Right lobe of liver (tissue), 6 donors: ENCODE measurements at places on chromosomes 6 and 20. TPM values are rescaled to one million over a fixed set of nuclear protein-coding genes. Genes with fewer than 3 reads are reported as not detected.
A peak's percentile ranks its signal among the peaks of the same experiment; 100 is the strongest.

DNA sequence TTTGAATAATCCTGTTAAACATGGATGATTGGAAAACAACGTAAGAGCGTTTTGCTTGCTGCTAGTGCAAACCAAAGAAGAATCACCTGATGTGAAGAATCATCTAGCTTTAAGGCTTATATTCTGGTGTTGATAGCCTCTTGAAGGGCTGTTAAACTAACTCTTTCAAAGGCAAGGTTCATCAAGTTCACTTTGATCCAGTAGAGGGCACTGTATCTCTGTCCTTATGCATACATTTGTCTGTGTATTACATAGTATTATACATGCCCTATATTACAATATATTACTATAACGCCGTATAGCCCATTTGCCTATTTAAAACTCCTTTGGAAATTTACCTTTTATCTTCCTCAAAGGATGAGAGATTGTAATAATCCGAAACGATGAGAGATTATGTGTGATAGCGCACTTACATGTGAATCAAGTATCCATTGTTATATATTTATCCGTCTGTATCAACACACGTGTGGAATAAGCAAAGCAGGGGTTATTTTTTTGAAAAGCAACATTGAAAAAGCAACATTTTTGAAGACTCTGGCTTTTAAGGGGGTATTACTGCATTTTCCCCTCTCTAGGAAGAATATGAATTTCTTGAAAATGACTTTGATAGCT, 50.8 kb upstream of the NRN1 start:
- DNase-seq, result no peak

The BPIFA3 gene
- not detected for total RNA-seq

The SPATS1 gene
- not detected for total RNA-seq

The FAM162B gene
- 0.46 TPM for total RNA-seq

GRCh38 chr20:59932616-59933295, 681 bp downstream of the SYCP2 start:
- DNase-seq, result no peak

The GRIK2 gene
- 0.09 TPM for total RNA-seq

- no peak for DNase-seq
Measured at GRCh38 chr6:43223175-43223574, 6.1 kb downstream of the DNPH1 start.

The SASH1 gene
- total RNA-seq, result 18.0 TPM

The OSBPL2 gene
- 21.1 TPM for total RNA-seq

GRCh38 chr6:117078624-117079023, 186.7 kb upstream of the VGLL2 start:
- no peak for DNase-seq

DNA sequence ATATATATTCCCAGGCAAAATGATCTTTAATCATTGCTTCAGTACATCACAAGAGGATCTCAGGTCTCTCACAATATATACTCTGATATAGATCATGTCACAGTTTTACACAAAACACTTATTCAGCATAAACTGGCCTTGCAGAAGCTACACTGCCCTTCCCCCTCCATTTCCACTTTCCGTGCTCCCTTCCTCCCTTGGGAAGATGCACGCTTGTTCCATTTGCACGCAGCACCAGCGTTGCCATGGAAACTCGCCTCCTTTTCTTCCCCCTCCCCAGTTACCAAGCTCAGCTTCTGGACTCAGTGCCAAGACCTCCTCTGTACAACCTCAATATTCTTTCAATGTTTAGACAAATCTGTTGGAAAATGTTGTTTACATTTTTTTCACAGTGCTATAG, 154.6 kb downstream of the RFPL4B start:
- DNase-seq, result no peak

- DNase-seq, result no peak
Measured at GRCh38 chr6:84213217-84213616, 14.2 kb downstream of the CEP162 start.

- DNase-seq, result no peak
Measured at GRCh38 chr6:1496092-1496491, 106.7 kb downstream of the FOXF2 start.

The ZBTB46 gene
- 2.5 TPM for total RNA-seq

- no peak for DNase-seq
Measured at GRCh38 chr20:36541768-36542488, 609 bp downstream of the MYL9 start.

The SLC22A3 gene
- total RNA-seq, result 34.3 TPM

DNA sequence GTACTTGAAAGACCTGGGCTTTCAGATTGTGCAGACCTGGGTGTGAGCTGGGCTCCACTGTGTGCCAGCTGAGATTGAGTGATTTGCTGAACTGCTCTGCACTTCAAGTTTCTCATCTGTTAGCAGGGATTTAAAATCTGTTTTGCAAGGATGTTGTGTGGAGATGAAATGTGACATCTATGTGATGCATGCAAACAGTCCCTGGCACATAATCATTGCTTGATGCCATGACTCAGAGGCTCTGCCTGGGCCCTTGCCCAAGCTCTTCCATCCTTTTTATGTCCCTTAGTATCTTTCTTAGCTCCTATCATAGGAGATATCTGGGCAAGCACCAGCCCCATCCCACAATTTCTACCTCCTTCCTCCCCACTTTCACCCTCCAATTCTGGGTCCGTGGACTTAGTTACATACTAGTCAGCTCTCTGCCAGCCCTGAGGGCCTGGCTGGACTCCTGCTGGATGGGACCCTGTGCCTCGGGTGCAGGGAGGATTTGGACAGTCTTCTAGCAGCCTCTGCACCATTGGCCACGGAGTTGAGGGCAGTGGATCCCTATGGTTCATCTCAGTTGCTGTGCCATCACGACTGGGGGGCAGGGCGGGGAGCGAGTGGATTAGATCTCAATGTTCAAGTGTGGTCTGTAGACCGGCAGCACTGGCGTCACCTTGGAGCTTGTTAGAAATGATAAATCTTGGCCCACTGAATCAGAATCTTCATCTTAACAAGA, 103.6 kb downstream of the MAP3K7 start:
- no peak for DNase-seq

- DNase-seq, result no peak
Measured at GRCh38 chr20:60900618-60901017, 351.4 kb upstream of the CDH4 start.

- DNase-seq, result peak; percentile 72
Measured at GRCh38 chr6:28985462-28986164, 19.5 kb downstream of the ZNF311 start.

- no peak for DNase-seq
Measured at GRCh38 chr6:122733259-122733658, 46.3 kb upstream of the FABP7 start.

The HNF4A gene
- 128 TPM for total RNA-seq

The PDE10A gene
- 0.68 TPM for total RNA-seq

DNA sequence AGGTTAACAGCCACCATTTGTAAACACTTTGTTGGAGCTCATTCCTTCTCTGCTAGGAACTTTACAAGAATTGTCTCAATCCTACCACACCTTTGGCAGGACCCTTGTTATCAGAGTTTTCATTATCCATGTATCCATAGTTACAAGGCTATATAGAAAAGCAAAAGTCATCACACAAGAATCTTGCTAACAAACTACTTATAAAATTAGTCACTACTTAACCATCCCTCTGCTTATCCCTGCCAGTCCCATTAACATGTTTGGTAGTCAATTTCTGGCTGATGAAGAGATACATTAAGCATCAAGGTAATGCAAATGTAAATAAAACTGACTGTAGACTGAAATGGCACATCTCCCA, 10.4 kb downstream of the ZSWIM3 start:
- no peak for DNase-seq

- no peak for DNase-seq
Measured at GRCh38 chr20:34362502-34363061, 491 bp upstream of the ITCH start.

GRCh38 chr6:135987226-135987625, 135.7 kb downstream of the PDE7B start:
- no peak for DNase-seq

- DNase-seq, result no peak
Measured at GRCh38 chr20:59575216-59575615, 29.1 kb upstream of the PHACTR3 start.

- DNase-seq, result no peak
Measured at GRCh38 chr6:44542401-44543116, 155.1 kb downstream of the CDC5L start.

The RAB32 gene
- total RNA-seq, result 32.6 TPM

DNA sequence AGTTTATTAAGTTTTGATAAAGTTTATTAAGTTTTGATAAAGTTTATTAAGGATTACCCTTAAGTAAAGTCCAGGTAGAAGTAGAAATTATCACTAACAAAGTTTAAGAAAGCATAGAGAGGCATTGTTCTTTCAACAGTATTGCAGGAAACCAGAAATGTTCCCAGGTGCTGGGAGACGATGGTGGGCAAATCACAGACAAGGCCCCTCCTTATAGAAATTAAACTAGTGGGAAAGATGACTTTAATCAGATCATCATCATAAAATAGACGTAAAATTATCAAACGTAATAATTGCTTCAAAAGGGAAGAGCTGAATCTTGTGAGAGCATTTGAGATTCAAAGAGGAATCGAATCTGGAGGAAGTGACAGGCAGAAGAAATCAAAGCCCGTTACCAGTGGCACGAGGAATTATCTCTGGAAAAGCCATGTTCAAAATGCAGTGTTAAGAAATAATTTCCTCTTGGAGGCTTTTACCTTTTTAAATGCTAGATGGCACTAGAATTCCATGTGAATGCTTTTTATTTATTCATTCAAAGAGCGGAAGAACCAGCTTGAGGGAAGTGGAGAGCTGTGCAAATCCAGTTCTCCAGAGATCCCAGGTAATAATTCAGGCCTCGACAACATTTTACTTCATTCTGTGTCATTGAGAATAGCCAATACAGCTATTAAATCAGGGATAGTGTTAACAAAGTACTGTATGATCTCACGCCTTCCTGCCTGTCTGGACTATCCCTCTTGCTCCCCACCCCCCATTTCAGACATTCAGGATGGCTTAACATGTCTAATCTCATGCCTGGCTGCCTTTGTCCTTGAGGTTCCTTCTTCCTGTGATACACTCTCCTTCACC, 1.0 kb upstream of the APMAP start:
- no peak for DNase-seq

DNA sequence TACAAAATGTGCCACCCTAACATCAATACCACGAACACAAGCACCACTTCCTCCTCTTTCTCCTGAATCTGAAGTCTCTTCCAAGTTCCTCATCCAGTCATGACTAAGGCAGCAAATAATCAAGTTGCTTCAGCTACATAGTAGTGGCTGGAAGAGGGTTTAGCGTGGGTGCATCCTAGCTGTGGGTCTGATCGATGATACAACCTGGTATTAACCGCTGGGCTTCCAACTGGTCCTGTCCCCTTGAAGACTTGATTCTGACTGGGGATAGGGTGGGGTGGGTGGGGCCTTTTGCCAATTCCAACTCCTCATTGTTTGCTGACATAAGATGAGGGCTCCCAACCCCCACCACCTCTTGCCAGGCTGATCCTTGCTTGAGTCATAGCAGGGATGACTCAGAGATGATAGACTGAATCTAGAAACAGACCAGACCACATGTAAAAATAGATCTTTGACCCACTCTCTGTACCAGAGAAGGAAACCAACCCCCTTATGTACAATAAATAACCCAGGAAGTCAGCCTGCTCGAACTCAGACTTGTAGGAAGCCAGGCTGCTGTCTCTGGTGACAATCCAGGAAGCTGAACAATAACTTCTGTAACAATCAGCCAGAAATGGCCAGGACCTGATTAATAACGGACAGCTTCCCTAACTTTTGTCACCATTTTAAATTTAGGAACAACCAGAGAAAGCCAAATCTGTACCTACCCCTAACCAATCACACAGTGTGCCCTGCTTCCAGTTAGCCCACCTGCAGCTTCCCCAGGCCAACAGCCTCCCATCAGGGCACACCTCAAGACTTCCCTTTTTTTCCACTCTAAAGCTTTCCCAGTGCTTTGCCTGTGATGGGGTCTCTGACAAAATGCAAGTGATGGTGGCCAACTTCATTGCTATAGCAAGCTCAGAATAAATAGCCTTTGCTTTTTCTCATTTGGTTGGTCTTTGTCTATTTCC, 68.9 kb upstream of the FAM184A start:
- DNase-seq, result peak; percentile 40

- no peak for DNase-seq
Measured at GRCh38 chr6:54706844-54707605, 139.5 kb upstream of the FAM83B start.
